ENCODE measurements at places on chromosomes 2 and 18. TPM values are rescaled to one million over a fixed set of nuclear protein-coding genes. Genes with fewer than 3 reads are reported as not detected.

MEIS1 gene
- 4.5 TPM for total RNA-seq

DNA sequence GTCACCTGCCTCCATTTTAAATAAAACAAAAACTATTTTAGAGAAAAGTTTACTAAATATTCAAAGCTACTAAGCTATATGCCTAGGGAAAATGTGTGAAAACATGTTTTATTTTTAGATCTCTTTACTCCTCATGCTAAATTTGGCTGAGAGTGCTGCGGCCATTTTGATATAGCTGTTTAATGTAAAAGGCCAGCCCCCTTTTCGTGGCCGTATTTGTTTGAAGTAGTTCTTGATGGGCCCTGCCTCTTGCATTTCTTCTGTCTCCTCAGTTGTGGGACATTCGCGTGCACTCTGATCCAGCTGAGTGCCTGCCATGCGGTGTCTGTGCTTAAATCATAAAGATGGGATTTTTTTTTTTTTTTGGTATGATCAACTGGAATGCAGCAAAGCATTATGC lies 64.0 kb downstream of the ZNF407 start:
- no peak for DNase-seq

DNA sequence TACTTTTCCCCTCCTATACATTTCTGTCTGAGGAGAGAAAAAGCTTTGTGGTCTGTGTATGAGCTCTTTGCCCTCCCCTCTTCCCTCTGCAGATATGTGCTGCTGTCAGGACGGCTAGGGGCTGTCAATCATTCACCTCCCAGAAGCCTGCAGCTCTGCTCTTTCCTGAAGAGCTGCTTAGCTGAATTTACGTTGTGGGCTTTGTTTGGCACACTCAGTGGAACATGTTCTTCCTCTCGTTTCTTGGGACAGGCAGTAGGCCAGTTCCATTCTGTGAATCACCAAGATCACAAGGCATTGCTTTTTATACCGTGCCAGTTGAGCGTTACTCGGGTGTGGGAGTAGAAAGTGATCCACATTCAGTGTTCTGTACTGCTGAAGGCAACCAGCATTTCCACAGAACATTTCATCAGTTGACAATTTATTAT lies 136.7 kb downstream of the LAMA3 start:
- DNase-seq: peak; percentile 28

DNA sequence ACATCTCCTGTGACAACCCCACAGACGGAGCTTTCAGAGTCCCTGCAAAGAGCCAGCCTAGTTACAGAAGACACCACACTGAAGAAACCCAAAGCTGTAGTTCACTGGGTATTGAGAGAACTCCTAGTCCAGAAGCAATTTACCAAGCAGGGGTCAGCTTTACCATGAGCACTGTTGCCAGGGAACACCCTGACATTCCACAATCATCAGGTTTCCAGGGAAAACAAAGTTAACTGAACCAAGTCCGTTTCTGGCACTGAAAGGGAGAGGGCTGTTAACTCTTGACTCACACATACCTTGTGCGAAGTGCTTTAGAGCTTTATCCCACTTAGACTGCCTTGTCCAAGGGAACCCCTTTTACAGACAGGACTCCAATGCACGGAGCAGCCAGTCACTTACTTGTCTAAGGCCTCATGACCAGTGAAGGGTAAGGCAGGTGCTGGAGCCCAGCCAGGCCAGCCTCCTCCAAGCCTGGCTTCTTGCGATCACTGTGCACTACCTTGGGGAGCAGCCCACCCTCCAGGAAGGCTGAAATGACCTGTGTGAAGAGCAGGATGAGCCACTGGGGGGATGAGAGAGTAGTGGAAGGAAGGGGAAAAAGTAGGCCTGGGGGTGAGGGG lies 53.9 kb downstream of the REEP1 start:
- peak; percentile 83 for DNase-seq

DNA sequence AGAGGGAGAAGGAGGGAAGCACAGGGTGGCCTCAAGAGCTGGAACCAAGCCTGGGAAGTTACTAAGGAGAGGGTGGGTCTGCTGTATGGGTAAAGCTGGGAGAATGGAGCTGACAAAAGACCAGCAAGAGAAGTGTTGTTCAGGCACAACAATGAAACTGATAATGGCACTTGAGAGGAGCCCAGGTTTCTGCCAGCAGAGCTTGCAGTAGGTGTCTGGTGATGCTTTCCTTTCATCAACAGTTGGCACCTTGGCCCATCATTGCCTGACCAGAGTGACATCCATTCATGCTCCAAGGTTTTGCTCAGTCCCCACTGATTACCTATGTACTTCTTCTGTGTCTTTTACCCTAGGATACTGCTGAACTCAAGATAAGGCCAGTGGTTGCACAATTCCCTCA lies 92.9 kb upstream of the CXCR4 start:
- DNase-seq: no peak
